ENCODE measurements at places on chromosomes 1 and 21. TPM values are rescaled to one million over a fixed set of nuclear protein-coding genes. Genes with fewer than 3 reads are reported as not detected.

The ZNF683 gene
- total RNA-seq, result not detected

GRCh38 chr21:20311234-20311787 lies 686.9 kb upstream of the NCAM2 start:
- no peaks in the 10 kb centered on the region for H3K27me3 ChIP-seq
- no peak for DNase-seq
- no peaks in the 10 kb centered on the region for H3K4me1 ChIP-seq
- H3K27ac ChIP-seq, result no peak overlapping the region
- H3K4me3 ChIP-seq, result no peak overlapping the region

DNA sequence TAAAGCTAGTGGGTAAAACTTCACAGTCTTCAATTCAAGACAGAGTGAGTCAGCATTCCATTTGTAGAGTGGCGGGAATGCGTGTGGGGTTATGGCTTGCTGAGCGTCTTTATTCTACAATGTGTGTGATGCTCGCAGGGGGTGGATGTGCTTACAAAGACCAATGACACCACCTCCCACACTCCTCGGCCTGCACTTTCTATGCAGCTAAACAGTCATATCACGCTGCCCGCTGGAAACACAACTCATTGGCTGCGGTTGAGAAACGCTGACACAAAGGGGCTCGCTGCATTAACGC lies 298.5 kb downstream of the PCP4 start:
- no peak for DNase-seq
- H3K4me3 ChIP-seq, result no peak overlapping the region
- no peaks in the 10 kb centered on the region for H3K4me1 ChIP-seq
- no peaks in the 10 kb centered on the region for H3K36me3 ChIP-seq

- H3K36me3 ChIP-seq, result no peaks in the 10 kb centered on the region
- peaks cover 7% of the 10 kb centered on the region for H3K27me3 ChIP-seq
- DNase-seq, result no peak
- H3K27ac ChIP-seq, result no peak overlapping the region
- H3K4me1 ChIP-seq, result no peaks in the 10 kb centered on the region
These were observed 49.9 kb upstream of the TRABD2B start for GRCh38 chr1:48047116-48047515.

The KIAA1614 gene
- total RNA-seq, result not detected

GRCh38 chr1:113657556-113658063 lies 101.7 kb downstream of the PHTF1 start:
- no peak overlapping the region for H3K4me3 ChIP-seq
- H3K27ac ChIP-seq, result no peak overlapping the region
- DNase-seq, result no peak
- peaks cover 1% of the 10 kb centered on the region for H3K36me3 ChIP-seq

DNA sequence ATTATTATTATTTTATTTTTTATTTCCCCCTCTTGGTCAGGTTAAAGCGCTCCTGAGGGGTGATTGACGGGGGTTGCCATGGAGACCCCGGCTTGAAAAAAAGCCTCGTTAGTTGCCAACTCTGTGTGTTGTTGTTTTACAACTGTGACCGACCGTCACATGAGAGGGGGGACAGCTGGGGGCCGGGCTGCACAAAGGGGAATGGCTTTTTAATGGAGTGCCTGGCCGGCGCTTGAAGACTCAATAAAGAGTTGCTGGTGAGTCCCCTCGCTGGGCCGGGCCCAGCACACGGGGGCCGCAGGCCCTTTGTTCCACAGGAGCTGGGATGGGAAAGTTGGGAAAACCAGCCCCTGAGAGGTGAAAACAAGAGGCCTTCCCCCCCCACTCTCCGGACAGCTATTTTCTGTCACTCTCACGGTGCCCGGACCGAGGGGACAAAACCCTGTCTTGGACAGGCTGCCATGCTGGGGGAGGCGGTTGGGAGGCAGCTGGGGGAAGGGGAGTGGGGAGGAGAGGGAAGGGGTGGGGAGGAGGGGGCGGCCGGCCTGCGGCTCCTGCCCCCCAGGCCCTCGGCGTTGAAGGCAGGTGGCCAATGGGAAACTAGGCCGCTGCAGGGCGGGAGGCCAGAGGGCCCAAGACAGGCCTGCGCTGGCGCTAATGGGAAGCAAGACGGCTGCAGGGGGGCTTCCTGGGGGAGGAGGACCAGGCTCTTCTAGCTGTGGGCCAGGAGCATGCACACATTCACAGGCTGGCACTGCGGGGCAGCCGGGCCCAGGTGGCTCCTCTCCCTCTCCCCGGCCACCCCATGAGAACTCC lies 67.6 kb downstream of the CASZ1 start:
- no peak overlapping the region for H3K4me3 ChIP-seq
- H3K4me1 ChIP-seq, result peaks cover 5% of the 10 kb centered on the region
- H3K36me3 ChIP-seq, result no peaks in the 10 kb centered on the region
- DNase-seq, result no peak
- no peak overlapping the region for H3K27ac ChIP-seq

The DNALI1 gene
- total RNA-seq, result not detected

DNA sequence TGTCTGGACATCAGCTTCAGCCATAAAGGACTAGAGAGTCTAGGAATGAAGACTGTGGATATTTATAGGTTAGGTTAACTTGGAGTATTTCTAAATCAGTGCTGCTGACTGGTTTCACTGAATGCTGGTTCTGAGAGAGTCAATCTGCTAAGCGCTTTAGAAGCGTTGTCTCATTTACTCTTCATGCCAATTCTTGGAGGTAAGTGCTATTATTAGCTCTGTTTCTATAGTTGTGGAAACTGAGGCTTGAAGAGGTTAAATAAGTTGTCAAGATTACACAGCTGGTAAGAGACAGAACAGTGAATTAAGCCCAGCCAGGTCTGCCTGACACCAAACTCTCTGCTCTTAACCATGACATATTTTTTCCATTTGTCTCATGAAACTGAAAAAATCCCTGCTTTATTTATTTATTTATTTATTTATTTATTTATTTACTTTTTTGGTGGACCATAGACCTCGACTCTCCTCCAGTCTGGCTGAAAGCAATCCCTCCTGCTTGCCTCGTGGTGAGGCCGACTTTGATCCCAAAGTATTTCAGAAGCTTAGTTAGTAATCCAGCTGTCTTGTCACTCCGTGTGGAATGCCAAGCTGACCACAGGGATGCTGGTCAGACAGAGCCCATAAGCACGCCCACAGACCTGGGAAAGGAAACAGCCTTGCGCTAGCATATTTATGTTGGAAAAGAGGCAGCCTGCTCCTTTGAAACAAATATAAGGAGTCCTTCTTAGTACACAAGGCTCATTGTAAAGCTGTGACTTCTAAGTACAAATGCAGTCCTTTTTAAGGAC lies 16.9 kb downstream of the NTMT2 start:
- no peaks in the 10 kb centered on the region for H3K36me3 ChIP-seq
- DNase-seq, result no peak
- peaks cover 3% of the 10 kb centered on the region for H3K27me3 ChIP-seq
- H3K4me3 ChIP-seq, result no peak overlapping the region
- H3K4me1 ChIP-seq, result no peaks in the 10 kb centered on the region

The SLC44A3 gene
- 0.21 TPM for total RNA-seq

The CORT gene
- total RNA-seq, result not detected

GRCh38 chr1:93528412-93528811 lies 80.5 kb downstream of the FNBP1L start:
- no peak overlapping the region for H3K4me3 ChIP-seq
- H3K4me1 ChIP-seq, result no peaks in the 10 kb centered on the region
- H3K27me3 ChIP-seq, result no peaks in the 10 kb centered on the region
- H3K36me3 ChIP-seq, result no peaks in the 10 kb centered on the region
- H3K27ac ChIP-seq, result no peak overlapping the region

DNA sequence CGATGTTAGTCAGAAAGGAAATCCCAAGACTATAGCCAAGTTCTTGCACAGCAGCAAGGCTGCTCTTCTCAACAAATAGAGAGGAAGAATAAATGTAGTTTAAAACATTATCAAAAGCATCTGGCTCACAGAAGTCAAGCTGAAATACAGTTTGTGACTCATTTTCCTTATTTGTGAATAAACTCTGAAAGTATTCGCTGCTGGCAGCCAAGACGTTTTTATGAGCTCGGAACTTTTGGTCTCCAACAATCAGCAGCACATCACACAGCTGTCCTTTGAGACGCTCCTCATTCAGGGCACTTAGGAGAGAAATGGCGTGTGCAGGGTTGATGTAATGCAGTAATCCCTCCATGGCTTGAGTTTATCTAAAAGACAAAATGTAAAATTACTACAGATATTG lies 16.4 kb downstream of the ZBTB21 start:
- H3K27ac ChIP-seq, result no peak overlapping the region
- peaks cover 4% of the 10 kb centered on the region for H3K4me1 ChIP-seq
- H3K4me3 ChIP-seq, result no peak overlapping the region
- H3K27me3 ChIP-seq, result no peaks in the 10 kb centered on the region
